ENCODE measurements at places on chromosomes 13 and 19.
A peak's percentile ranks its signal among the peaks of the same experiment; 100 is the strongest.

DNA sequence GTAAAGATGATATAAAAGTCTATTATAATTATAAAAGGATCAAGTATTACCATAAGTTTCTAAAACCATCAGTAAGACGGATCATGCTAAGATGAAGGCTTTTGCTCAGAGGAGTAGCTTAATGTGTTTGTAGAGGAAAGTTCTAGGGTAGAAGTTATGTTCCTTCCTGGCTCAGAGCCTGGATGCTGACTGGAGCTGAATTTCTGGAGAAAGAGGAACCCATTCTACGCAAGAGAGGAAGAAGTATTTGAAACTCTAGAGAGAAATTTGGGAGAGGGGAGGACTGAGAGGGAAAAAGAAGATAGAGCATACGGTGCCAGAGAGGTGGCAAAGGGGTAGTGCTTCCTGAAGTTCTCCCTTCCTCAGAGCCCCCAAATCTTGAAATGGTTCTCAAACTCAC lies 51.4 kb upstream of the SGCG start:
- no peak for ATAC-seq

DNA sequence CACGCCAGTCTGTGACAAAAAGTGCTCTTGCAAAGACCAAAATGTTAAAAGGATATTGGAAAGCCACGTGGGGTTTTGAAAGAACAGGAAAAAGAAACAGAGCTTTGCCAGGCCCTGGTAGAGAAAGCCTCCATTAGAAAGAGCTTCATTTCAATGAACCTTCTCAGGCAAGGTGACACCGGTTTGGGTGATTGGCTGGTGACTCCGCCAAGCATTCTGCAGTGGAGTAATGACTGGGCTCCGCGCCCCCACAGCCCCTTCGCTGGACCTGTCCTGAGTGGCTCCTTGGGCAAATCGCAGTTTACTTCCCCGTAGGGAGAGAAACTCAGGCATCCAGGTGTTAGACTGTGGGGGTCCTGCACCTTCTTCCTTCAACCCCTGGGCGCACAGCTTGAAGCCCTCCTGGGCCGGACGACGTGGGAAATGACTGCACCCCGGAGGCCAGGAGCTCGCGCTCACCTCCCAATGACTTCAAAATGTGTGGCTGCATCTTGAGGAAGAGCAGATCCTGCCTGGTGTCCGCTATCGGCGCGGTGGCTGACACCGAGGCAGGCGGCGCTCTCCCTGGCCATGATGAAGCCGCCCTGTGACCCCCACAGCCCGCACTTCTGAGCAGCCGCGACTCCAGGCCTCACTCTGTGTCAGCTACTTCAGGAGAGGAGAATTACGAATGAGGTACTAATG lies 444.6 kb upstream of the SGCG start:
- ATAC-seq: no peak

GRCh38 chr13:59771272-59771671 lies 392.5 kb downstream of the DIAPH3 start:
- ATAC-seq: no peak

DNA sequence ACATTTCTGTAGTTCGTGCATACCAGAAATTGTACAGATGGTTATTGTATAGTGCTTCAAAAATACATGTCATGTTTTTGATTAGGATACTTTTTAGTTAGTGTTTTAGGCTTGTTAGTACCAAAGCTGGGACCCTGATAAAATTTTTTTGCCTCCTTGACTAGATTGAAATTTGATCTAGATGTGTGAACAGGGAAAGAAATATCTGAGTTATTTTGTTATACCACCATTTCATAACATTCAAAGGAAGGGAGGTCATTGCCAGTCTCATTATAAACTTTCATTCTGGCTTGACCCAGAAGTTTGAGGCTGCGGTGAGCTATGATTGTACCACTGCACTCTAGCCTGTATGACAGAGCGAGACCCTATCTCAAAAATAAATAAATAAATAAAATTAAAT lies 9.0 kb downstream of the LMO7 start:
- ATAC-seq: no peak

GRCh38 chr13:47545201-47546024 lies 455.7 kb downstream of the SUCLA2 start:
- no peak for ATAC-seq

- ATAC-seq: no peak
These were observed 93.7 kb downstream of the FRY start for GRCh38 chr13:32125221-32125689.

DNA sequence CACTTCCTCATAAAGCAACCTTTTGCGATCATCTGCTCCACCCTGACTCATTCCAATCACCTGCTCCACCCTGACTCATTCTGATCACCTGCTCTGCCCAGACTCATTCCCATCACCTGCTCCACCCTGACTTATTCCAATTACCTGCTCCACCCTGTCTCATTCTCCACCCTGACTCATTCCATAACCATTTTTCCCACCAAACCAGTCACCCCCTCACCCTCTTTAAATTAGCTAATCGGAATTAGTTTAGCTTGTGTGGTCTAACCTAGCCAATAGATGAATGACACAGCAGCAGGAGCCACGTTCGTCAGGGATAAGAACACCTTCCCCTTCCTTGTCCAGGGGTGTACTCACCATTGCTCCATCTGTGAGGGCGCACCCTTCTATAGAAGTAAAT lies 134.0 kb downstream of the COG6 start:
- peak; percentile 71 for ATAC-seq

DNA sequence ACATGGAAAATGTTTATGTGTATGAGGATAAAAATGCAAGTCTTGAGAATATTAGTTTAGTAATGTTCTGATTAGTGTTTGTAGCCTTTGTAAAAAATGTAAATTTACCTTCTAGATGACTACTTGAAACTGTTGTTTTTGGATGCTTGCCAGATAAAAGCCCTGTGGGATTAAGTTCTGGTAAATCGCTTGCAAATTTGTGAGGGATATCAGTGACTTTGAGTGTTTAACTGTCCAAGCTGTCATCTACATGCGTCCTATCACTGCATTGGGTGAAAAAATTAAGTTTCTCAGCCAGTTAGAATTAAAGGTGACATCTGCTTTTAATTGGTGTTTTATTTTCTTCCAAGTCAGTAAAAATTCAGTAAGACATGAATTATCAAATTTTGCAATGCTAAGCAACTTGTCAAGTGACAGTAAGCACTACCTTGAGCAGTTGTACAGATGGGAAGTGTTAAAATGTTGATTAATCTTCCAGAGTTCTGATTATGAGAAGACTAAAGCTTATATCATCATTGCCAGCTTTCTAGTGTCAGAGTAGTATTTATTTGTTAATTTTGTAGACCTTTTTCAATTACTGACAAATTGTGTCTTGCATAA lies 88.0 kb downstream of the PCCA start:
- no peak for ATAC-seq

DNA sequence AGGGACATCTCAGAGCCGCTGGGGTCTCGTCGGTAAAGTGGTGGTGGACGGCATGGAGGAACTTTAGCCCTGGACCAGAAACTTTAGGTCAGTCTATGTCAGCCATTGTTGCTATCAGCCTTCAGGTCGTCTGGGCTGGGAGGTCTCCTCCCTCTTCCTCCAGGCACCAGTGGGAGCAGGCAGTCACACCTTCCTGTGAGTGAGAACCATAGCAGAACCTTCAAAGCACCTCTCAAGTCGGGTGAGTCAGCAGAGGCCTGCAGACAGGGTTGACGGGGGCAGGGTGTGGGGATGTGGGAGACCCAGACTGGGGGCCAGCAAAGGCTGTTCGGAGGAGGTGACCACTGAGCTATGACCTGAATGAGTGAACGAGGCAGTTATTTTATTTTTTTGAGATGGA lies 15.4 kb upstream of the SBNO2 start:
- peak; percentile 65 for ATAC-seq

GRCh38 chr19:49929121-49929610 lies at the start of the genes ATF5 and NUP62:
TSS of gene ATF5 (plus strand) at chr19:49929205. CDS start at chr19:49930851, 1,646 bp downstream.
TSS of gene NUP62 (minus strand) at chr19:49929504. CDS start at chr19:49909807, 19,697 bp downstream.
- ATAC-seq: peak; percentile 66

- ATAC-seq: no peak
These were observed 410.2 kb downstream of the TBC1D4 start for GRCh38 chr13:75071796-75072195.

GRCh38 chr19:9917321-9917720 lies 19.0 kb downstream of the OLFM2 start:
- peak; percentile 39 for ATAC-seq

DNA sequence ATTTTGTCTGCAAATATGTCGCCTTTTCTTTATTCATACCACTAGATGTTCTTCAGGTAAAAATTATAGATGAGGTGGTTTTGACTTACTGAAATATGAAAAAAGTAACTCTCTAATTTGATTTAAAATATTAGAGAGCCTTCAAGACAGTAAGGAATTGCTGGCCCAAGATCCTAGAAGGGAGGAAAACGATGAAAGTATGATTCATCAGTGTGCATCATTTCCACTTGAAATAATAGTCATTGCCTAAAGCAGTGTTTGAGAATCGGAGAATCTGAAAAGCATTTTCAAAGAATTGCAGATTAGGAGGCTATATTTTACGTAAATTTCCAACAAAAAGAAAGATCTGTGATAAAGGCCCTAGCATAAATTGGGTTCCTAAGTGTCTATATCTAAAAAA lies 1707.9 kb upstream of the PRR20A start:
- ATAC-seq: no peak

DNA sequence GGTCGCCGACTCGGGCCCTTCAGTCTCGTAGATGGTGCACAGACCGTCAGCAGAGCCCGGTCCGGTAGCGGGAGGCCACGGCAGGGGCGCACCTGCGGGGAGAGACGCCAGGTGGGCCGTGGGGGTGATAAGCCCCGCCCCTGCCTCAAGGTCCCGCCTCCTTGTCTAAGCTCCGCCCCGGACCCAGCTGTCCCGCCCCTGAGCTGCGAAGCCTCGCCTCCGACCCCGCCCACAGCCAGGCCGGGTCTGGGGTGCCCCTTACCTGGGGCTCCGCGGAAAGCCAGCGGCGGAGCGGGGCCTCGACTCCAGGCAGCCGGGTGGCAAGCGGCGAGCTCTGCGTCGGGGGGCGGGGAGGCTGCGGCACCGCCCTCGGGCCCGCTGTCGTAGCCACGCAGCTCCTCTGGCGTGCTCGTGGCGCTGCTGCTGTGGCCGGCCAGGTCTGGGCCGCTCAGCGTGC lies 4.7 kb downstream of the PRR36 start:
- ATAC-seq: peak; percentile 63

GRCh38 chr19:55441319-55441691 lies 1.8 kb downstream of the SHISA7 start:
- ATAC-seq: no peak

DNA sequence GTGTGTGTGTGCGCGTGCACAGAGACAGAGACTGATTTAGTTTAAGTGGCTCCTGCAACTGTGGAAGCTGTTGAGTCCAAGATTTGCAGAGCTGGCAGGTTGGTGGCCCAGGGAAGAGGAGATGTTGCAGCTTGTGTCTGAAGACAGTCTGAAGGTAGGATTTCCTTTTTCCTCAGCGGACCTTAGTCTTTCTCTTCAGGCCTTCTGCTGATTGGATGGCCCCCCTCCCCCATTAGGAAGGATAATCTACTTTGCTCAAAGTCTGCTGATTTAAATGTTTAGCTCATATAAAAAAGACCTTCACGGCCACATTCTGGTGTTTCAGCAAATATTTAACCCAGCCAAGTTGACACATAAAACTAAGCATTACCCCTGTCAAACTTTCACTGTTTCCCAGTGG lies 84.3 kb downstream of the SLC15A1 start:
- ATAC-seq: no peak

- no peak for ATAC-seq
These were observed 312.8 kb upstream of the ZNF507 start for GRCh38 chr19:32032561-32032960.

GRCh38 chr13:60165391-60166099 lies 1.8 kb upstream of the DIAPH3 start:
- ATAC-seq: no peak

GRCh38 chr13:48892053-48892687 lies 83.5 kb upstream of the FNDC3A start:
- ATAC-seq: peak; percentile 91

DNA sequence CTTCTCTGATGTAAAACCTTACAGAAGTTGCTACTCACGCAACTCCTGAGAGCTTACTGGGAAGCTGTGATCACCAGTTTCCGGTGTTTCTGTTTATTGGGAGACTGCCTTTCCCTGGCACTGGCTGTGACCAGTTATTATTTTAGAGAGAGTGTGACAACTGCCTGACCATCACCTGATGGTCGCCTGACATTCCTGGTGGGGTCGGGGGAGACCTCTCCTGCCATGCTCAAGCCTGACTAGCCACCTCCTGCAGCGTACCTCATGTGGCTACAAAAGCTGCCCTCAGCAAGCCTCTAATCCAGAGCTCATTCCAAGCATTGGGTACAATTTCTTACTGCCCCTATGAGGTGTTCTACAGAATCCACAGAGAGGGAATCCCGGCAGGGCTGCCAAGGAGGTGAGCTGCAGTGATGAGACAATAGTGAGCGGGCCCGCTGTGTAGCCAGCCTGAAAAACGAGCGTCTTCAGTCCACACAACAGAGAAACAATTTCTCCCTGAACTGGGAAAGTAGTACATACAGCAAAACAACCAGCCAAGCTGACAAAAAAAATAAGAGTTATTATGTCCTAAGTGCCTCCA lies 28.7 kb downstream of the GJA3 start:
- no peak for ATAC-seq

- no peak for ATAC-seq
These were observed 1563.6 kb downstream of the OLFM4 start for GRCh38 chr13:54592201-54592600.

DNA sequence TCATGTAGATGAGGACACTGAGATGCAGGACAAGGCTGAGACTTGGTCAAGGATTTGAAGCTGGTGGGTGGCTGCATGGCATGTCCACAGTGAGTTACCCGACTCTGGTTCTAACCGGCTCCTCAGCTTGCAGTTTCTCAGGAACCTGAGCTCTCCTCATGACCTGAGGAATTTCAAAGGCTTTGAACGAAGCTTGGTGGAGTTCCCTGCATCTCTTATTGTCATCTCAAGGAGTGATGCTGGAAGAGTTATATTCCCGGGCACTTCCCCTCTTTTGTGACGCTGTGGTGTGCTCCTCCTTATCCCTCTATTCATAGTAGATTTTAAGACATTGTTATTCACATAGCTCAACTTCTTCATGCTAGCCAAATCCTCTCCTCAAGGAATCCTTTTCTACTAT lies 500.1 kb upstream of the HTR2A start:
- ATAC-seq: no peak

- no peak for ATAC-seq
These were observed 82.3 kb downstream of the RNASEH2B start for GRCh38 chr13:50991579-50992521.

DNA sequence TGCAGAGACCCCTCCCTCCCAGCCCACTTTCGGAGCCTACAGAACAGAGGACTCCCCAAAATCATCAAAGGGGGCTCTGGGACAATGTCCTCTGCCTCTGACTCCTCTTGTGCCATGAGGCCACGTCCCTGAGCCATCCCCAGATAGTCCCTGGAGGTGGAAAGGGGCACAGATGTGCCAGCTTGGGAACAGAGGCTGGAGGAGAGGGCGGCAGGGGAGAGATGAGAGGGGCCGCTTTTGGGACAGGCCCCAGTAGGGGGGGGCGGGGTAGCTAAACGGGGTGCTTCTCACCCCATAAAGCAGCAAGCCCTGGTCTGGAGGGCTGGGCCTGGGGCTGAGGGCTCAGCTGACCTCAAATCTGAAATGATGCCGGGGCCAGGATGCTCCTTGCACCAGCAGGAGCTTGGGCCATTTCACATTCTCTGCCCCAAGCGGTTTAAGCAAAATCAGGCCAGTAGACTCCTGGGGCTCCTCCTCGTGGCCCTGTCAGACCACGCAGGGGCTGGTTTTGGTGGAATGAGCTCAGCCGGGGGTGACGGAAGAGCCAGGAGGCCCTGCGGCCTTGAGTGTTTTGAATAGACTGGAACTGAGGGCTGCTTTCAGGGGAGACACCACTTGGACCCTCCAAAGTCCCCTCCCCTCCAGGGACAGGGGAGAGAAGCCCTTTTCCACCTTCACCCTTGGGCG lies 27.1 kb downstream of the ONECUT3 start:
- no peak for ATAC-seq

GRCh38 chr13:34926508-34926907 lies 15.6 kb upstream of the NBEA start:
- ATAC-seq: no peak

GRCh38 chr19:51257471-51257870 lies 6.6 kb downstream of the SIGLECL1 start:
- no peak for ATAC-seq
